Keratinocyte (primary cell): ENCODE measurements at places on chromosomes 7 and 10. TPM values are rescaled to one million over a fixed set of nuclear protein-coding genes. Genes with fewer than 3 reads are reported as not detected.

Gene AKR1C8
- not detected in 3 replicates for polyA plus RNA-seq

GRCh38 chr7:2886900-2887299 lies 42.8 kb upstream of the GNA12 start:
- H3K4me3 ChIP-seq: no peak overlapping the region
- H3K36me3 ChIP-seq: no peaks in the 10 kb centered on the region
- H3K4me1 ChIP-seq: peaks cover 4% of the 10 kb centered on the region
- no peak overlapping the region for H3K27ac ChIP-seq
- peaks cover 9% of the 10 kb centered on the region for H3K27me3 ChIP-seq

DNA sequence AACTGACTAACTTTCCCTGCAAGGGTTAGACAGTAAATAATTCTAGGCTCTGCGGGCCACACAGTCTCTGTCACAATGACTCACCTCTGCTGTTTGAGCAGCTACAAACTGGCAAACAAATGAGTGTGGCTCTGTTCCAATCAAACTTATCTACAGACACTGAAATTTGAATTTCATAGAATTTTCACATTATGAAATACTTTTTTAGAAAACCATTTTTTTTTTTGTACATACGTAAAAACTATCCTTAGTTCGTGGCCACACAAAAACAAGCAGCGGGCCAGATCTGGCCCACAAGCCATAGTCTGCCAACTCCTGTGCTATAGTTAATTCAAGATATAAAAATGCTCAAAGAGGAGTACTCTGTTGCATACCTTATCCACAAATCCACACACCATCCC lies 32.6 kb downstream of the PIP4K2A start:
- H3K27me3 ChIP-seq: no peaks in the 10 kb centered on the region
- peak overlapping the region; percentile 92 for H3K27ac ChIP-seq
- peak overlapping the region; percentile 59 for H3K4me3 ChIP-seq
- peaks cover 40% of the 10 kb centered on the region for H3K4me1 ChIP-seq

Gene NPY4R2
- polyA plus RNA-seq: 0.16 to 0.35 TPM (median 0.23 TPM) in 3 replicates

Gene ZNF488
- 1.2 to 1.4 TPM (median 1.4 TPM) in 3 replicates for polyA plus RNA-seq

DNA sequence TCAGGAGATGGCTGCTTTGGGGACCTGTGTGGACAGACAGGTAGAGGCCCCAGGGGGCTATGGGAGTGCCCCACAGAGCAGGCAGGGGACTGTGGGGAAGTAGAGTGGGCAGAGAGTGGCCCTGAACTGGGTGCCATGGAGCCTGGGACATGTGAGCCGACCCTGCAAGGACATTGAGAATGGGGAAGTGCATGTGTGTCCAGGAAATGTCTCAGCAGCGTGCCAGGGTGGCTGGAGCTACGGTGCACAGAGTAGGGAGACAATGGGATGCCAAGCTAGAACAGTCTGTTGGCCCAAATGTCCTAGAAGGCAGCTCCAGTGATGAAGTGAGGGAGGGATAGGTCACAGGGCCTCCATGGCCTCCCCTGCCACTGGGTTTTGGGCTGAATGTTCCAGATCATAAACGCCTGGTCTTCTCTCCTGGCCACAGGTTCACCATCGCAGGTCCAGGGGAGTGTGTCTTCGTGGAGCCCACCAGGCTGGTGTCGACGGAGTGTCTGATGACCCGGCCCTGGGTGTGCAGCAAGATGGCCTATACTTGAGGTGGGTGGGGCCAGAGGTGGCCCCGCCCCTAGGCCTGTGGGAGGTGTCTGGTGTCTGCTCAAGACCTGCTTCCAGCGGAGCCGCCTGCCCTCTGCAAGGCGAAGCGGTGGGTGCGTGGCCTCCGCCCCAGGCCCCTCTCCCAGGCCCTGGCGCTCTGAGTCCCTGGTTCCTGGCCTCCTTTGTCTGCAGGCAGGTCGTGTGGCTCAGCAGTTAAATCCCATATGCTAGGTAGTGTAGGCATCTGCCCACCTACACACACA lies 20.5 kb downstream of the CLEC2L start:
- H3K27ac ChIP-seq: no peak overlapping the region
- no peak overlapping the region for H3K4me3 ChIP-seq
- H3K27me3 ChIP-seq: peaks cover 13% of the 10 kb centered on the region
- DNase-seq: no peak
- no peaks in the 10 kb centered on the region for H3K36me3 ChIP-seq

- H3K27me3 ChIP-seq: no peaks in the 10 kb centered on the region
- DNase-seq: no peak
- H3K4me1 ChIP-seq: peaks cover 11% of the 10 kb centered on the region
- H3K36me3 ChIP-seq: no peaks in the 10 kb centered on the region
These were observed 86.3 kb upstream of the NANOS1 start for GRCh38 chr10:118943253-118943652.

DNA sequence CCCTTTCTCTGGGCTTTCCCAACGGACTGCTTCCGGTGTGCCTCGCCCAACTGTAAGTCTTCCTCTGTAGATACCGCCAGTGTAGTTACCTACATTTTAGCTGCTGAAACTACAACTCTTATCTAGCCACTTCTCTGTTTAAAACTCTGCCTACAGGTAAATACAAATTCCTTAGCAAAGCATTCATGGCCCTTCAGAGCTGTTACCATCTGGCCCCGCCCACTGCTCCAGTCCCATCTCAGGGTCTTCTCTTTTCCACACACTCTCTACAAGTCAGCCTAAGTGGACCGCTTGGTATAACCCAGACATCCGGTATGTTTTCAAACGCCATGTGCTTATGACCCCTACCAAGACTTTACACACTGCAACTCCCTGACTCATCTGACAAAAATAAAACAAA lies 41.0 kb upstream of the LAMB4 start:
- H3K27me3 ChIP-seq: no peaks in the 10 kb centered on the region
- no peaks in the 10 kb centered on the region for H3K4me1 ChIP-seq
- H3K27ac ChIP-seq: no peak overlapping the region
- DNase-seq: no peak

Gene ASB10
- not detected in 3 replicates for polyA plus RNA-seq

GRCh38 chr10:107085665-107086525 lies 78.6 kb downstream of the SORCS1 start:
- H3K36me3 ChIP-seq: no peaks in the 10 kb centered on the region
- no peak overlapping the region for H3K4me3 ChIP-seq
- H3K27ac ChIP-seq: no peak overlapping the region
- no peaks in the 10 kb centered on the region for H3K4me1 ChIP-seq
- no peak for DNase-seq

DNA sequence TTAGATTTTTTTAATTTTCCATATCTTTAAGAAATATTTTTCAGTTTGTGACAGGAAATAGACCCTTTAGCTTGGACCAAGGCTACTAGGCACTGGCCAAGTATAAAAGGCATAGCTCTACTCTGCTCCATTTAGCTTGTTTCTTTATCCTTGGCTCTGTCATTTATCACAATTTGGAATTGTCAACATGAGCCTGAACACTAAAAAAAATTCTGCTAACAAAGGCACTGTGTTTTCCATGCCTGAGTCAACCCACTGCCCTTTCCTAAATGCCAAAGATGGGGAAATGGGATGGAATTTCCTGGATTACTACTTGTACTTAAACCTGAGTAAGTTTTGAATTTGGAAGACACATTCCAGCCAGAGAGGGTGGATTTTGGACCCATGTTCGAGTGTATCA lies 128.4 kb downstream of the NSUN6 start:
- no peak for DNase-seq
- H3K4me3 ChIP-seq: no peak overlapping the region
- no peak overlapping the region for H3K27ac ChIP-seq
- H3K4me1 ChIP-seq: no peaks in the 10 kb centered on the region
- no peaks in the 10 kb centered on the region for H3K27me3 ChIP-seq
- H3K36me3 ChIP-seq: no peaks in the 10 kb centered on the region

- H3K4me1 ChIP-seq: no peaks in the 10 kb centered on the region
- DNase-seq: no peak
- no peak overlapping the region for H3K27ac ChIP-seq
- H3K4me3 ChIP-seq: no peak overlapping the region
These were observed 227.4 kb upstream of the SORCS1 start for GRCh38 chr10:107391901-107392300.

DNA sequence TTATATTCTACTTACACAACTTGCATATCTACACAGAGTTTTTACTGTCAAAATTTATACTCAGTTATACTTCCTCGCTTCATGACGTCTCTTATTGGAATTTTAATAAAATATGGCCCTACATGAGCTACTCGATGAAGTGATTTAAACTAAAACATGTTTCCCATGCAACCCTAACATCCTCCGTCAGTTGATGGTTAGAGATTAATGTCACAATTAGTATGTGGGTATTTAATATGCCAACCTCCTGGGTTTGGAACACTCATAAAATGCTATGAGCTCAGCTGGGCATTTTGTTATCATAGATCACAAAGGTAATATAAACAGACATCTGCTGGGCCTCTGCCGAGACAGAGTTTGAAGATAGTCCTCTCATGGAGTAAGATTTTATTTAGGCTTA lies 66.5 kb downstream of the GNAT3 start:
- H3K36me3 ChIP-seq: no peaks in the 10 kb centered on the region
- no peak for DNase-seq
- H3K4me3 ChIP-seq: no peak overlapping the region
- H3K4me1 ChIP-seq: no peaks in the 10 kb centered on the region
- no peak overlapping the region for H3K27ac ChIP-seq

GRCh38 chr10:71211775-71212317 lies 524 bp upstream of the UNC5B start:
- H3K4me1 ChIP-seq: peaks cover 14% of the 10 kb centered on the region
- peak overlapping the region; percentile 69 for H3K4me3 ChIP-seq
- no peaks in the 10 kb centered on the region for H3K36me3 ChIP-seq
- H3K27ac ChIP-seq: no peak overlapping the region

Gene PTEN
- polyA plus RNA-seq: 11.7 to 39.4 TPM (median 23.8 TPM) in 3 replicates

DNA sequence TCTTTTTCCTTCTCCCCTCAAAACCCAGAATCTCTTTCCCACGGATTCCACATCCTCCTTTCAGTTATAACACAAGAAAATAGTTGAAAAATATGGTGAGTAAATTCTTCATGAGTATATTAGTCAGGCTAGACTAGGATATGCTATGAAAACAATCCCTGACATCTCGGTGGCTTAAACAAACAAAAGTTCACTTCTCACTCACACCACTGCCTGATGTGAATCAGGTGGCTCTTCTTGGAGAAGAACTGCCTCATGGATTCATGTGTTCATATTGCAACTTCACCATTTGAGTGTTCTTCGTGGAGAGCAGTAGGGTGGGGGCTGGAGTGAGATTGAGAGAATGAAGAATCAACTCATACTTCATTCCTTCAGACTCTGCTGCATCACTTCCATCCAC lies 204.1 kb downstream of the PHF14 start:
- no peaks in the 10 kb centered on the region for H3K27me3 ChIP-seq
- no peak overlapping the region for H3K27ac ChIP-seq
- no peak for DNase-seq
- no peak overlapping the region for H3K4me3 ChIP-seq
- no peaks in the 10 kb centered on the region for H3K4me1 ChIP-seq

GRCh38 chr7:159138508-159138907 lies 6.2 kb downstream of the VIPR2 start:
- peaks cover 12% of the 10 kb centered on the region for H3K27me3 ChIP-seq
- no peaks in the 10 kb centered on the region for H3K4me1 ChIP-seq
- no peak overlapping the region for H3K4me3 ChIP-seq
- H3K36me3 ChIP-seq: no peaks in the 10 kb centered on the region
- DNase-seq: no peak

GRCh38 chr7:24381894-24382505 lies 98.0 kb downstream of the NPY start:
- DNase-seq: no peak
- H3K27me3 ChIP-seq: no peaks in the 10 kb centered on the region
- H3K36me3 ChIP-seq: no peaks in the 10 kb centered on the region

DNA sequence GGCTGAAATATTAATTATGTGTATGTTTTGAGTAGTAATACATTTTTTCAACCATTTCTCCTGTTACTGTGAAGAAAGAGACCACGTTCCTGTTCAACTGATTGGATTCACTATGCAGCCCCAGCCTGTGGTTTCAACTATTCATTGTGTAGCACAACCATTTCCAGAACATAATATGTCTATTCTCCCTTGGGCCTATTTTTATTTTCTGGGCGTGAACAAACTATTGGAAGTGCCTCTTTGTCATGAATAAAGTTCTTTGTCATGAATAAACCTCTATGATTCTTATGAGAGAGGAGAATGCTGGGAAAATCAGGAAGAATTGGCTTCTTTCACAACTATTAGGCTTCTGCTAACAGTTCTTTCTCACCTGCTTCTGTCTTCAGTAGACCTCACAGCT lies 152.4 kb downstream of the GNAT3 start:
- H3K36me3 ChIP-seq: no peaks in the 10 kb centered on the region
- no peaks in the 10 kb centered on the region for H3K4me1 ChIP-seq
- no peak overlapping the region for H3K4me3 ChIP-seq
- no peak overlapping the region for H3K27ac ChIP-seq
- no peaks in the 10 kb centered on the region for H3K27me3 ChIP-seq
- DNase-seq: no peak

Gene CABCOCO1
- polyA plus RNA-seq: 0.17 to 0.40 TPM in 2 of 3 replicates, not detected in the other

DNA sequence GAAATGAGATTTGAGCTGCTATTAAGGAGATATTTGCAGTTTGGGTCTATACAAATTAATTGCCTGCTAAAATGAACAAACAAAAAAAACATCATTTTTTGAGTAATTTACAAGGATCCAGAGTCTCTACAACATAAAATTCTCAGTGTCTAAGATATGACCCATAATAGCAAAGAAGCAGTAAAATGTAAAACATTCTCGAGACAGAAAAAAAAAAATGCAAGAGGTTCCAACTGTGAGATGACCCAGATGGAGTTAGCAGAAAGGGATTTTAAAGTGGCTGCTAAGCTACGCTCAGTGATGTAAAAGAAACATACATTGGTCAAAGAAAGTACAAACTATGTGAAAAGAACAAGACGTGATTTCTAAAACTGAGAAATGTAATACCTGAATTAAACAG lies 471.0 kb downstream of the SH2D4B start:
- no peak overlapping the region for H3K27ac ChIP-seq
- DNase-seq: no peak
- H3K27me3 ChIP-seq: no peaks in the 10 kb centered on the region
- H3K4me1 ChIP-seq: peaks cover 4% of the 10 kb centered on the region
- H3K36me3 ChIP-seq: no peaks in the 10 kb centered on the region
- H3K4me3 ChIP-seq: no peak overlapping the region

Gene WDFY4
- 0.02 to 0.04 TPM (median 0.04 TPM) in 3 replicates for polyA plus RNA-seq

DNA sequence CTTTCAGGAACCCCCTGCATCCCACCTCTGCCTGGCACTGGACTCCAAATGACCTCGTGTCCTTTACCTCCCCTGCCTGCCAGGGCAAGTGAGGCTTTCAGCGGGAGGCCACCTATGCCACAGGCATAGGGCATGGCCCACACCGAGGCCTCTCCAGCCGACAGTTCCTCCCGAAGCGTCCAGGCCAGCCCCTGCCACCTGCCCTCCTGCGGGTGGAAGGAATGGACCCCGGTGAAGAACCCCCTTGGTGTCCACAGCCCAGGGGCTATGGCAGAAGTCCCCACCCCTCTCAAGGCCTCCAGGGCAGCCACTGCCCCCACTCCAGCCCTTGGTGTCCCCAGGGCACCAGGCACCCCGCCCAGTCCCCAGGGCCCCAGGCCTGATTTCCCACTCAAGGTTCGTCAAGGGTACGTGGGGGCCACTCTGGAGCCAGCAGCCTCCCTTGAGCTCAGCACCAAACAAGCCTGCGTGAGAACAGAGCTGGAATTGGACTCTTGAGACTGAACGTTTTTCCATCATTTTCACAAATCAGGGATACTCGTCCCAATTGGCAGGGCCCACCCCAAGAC lies 3.1 kb downstream of the FUOM start:
- no peak overlapping the region for H3K4me3 ChIP-seq
- H3K27me3 ChIP-seq: peaks cover 11% of the 10 kb centered on the region
- no peaks in the 10 kb centered on the region for H3K4me1 ChIP-seq
